ENCODE measurements at places on chromosomes 2 and 18.
A peak's percentile ranks its signal among the peaks of the same experiment; 100 is the strongest.

- DNase-seq: no peak
Observed at GRCh38 chr2:235002198-235003095, 50.6 kb downstream of the SH3BP4 start.

DNA sequence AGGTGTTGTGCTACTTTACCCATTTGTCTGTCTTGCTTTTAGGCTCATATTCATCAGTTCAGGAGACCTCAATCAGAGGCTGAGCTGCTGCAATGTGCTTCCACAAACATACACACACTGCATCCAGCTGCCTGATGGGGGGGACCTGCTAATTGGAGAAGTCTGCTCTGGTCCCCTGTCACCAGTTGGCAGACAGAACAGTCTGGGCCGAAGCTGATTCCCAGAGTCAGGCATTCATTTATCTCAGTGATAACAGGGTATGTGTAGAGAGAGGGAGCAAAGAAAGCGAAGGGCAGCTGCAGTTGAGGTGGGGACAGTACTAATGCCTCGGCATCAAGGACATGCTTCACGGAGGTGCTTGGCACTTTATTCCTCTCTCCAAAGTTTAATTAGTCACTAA lies 584.3 kb upstream of the PIK3C3 start:
- DNase-seq: no peak

GRCh38 chr2:55408918-55409868 lies 10.5 kb downstream of the CCDC88A start:
- no peak for DNase-seq

GRCh38 chr2:42770288-42771131 lies 6.6 kb upstream of the OXER1 start:
- DNase-seq: no peak

- DNase-seq: peak; percentile 21
Observed at GRCh38 chr2:218010140-218010983, 7.6 kb upstream of the TNS1 start.

- DNase-seq: peak; percentile 35
Observed at GRCh38 chr2:101831351-101831865, 133.9 kb downstream of the MAP4K4 start.
